ENCODE measurements at places on chromosomes 2 and 18.
A peak's percentile ranks its signal among the peaks of the same experiment; 100 is the strongest.

DNA sequence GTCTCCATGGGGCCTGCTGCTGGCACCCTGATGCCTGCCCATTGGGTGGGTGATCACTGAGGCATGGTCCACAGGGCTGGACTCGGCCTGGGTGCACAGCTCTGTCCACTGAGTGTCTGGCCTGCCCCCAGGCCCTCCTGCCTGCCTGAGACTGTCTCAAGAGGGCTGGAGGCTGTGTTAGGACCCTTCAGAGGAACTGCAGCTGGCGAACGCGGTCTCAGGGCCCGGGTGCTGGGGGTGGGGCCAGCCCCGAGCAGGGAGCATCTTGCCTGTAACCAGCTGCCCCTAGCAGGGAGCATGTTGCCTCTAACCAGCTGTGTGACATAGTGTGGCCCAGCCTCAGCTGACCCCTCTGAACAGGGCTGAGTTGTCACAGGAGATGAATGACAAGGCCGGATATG is 50.0 kb downstream of the TWIST2 start:
- DNase-seq: no peak

DNA sequence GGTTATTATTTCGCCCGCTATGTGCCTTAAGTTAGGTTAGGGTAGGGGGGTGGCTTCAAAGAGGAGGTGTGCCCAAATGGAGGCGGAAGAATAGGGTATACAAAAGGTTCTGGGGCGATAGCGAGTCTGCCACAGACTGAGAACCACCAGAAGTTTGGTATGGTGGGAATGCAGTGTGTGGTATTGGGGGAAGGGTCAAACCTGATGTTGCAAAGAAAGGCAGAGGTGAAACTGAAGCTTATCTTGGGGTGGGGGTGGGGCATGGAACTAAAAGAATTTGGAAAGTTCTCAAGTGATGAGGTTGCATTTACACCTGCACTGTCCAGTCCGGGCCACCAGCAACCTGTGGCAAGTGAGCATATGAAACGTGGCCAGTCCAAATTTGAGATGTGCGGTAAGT is 11.8 kb upstream of the CCBE1 start:
- DNase-seq: no peak

DNA sequence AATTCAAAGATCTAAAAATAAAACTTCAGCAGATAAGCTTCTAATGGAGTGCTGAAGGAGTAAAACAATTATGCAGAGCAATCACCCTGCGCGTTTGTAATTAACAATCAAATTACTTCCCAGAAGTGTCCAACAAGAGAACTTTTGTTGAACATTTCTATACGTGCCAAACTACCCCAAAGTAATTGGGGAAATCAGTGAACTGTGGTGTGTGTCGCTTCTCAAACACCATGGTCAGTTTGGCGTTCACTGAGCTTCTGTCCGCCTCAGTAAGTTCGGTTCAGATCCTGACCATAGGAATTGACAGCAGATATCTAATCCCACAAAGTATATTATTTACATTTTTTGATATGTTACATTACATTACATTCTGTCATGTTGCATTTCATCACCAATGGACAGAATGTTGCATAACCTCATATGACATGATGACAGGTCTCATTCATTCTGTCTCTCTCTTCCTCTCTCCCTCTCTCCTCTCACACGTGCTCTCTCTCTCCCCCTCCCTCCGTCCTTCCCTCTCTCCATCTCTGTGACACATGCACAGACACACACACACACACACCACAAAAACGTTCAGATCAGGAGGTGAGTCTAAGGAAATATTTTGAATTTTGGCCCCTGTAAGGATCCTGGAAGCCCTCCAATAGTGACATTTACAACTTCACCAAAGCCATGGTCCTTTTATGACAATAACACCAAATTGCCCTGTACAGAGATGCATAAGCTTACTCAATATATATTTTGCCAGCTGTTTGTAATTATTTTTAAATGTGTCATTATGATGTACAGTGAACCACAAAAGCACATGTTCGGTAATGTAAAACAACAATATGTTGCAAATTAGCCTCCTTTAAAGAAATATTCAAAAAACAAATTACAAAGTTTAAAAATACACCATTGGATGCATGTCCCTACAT is 269.2 kb downstream of the FIGN start:
- no peak for DNase-seq

GRCh38 chr18:27627927-27628326 is 442.8 kb upstream of the CHST9 start:
- DNase-seq: no peak

DNA sequence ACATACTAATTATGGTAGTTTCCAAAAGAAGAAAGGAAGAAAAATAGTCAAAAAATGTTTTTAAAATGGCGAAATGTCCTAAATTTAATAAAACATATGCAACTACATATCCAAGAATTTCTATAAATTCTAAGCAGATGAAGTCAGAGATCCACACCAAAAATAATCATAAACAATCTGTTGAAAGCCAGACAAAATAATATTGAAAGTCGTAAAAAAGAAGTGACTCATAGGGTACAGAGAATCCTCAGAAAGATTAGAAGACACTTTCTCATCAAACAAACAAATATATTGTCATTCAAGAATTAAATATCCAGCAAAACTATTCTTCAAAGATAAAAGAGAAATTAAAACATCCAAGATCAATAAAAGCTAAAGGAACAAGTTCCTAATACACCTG is 281.4 kb upstream of the ZNF804A start:
- DNase-seq: no peak

- DNase-seq: no peak
Observed at GRCh38 chr2:98823196-98824170, 92.6 kb upstream of the MGAT4A start.

DNA sequence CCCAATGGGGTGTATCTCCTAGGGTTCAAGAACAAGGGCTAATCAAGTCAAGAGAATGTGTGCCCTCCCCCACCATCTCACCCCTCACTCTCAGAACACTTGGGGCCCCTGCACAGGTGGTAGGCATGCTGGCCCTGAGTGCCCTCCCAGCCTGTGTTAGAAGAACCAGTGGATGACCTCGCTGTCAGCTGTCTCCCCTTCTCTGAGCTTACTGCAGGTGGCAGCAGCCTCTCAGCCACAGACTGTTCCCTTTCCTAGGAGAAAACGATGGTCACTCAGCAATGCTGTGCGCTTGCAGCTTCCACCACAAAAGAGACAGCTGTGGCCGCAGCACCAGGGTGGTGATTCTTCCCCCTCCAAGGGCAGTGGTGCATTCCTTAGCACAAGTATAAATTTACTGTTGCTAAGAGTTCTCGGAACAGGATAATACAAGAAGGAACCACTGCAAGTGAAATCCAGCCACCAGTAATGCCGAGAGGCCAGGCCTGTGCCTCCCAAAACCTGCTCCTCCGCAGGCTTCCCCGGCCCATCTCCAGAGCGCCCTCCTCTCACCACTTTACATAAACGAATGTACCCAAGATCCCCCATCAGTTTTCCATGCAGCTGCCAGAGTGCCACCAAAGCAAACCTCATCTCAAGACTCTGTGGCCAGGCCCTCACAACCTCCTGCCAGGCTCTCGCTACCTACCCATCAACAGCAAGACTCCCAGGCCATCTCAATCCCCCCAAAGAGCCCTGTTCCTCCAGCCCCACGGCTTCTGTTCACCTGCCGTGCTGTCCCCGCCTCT is 935 bp upstream of the RAMP1 start:
- peak; percentile 65 for DNase-seq

DNA sequence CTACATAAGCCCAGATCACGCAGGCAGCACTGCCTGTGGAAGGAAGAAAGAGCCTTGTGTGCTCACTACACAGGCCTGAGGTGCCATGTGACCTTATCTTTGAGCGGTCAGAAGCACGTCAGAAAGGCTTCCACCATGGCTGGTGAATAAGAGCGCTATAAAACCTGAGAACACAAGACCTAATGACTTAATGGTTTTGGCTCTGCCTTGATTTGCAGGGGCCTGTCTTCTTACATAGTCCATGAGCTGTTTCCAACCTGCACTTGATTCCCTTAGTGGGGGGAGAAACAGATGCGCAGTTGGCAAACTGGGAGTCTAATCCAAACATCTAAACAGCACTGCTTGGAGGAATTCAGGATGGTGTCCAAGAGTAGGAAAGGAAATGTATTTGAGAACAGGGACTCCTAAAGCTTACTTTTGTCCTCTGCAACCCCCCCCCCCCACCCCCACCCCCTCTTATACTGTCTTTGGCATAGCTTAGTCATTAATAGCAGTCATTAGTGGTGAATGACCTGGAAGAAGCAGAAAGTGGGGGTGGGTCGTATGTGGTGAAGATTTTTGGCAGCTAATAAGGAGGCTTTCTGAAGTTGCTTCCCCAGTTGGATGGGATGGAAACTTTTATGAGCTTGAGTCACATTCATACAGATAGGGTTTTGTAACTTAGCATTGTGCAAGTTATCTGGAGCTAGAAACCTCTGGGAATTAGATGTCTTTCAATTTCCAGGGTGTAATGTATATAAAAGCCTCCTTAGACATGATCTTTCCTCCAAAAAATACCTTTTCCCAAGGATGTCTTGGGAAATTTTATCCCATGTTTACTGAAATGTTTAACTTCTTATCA is 454.1 kb downstream of the MEIS1 start:
- no peak for DNase-seq

- no peak for DNase-seq
Observed at GRCh38 chr2:74957886-74958273, 563 bp upstream of the POLE4 start.

DNA sequence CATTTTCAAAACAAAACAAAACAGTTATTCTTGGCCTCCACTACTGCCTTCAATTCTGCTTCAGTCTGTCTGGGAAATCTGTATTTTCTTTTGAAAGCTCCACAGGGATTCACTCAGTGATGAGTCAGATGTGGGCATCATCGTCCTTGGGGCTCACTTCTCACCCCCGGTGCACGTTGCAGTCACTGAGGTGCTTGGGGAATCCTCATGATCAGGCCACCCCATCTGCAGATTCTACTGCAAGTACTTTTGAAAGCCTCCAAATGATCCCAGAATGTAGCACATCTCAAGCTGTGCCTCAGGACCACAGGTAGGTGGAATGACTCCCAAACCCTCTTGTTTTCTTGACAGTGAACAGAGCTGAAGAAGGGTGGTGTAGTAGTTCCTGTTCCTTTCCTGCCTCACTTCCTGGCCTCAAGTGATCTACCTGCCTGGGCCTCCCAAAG is 34.3 kb downstream of the LPIN2 start:
- no peak for DNase-seq

GRCh38 chr18:11888726-11889125 is 19.4 kb downstream of the MPPE1 start:
- no peak for DNase-seq

GRCh38 chr18:1011349-1011748 is 106.7 kb downstream of the ADCYAP1 start:
- no peak for DNase-seq

- DNase-seq: no peak
Observed at GRCh38 chr2:120748310-120748709, 12.6 kb downstream of the GLI2 start.

DNA sequence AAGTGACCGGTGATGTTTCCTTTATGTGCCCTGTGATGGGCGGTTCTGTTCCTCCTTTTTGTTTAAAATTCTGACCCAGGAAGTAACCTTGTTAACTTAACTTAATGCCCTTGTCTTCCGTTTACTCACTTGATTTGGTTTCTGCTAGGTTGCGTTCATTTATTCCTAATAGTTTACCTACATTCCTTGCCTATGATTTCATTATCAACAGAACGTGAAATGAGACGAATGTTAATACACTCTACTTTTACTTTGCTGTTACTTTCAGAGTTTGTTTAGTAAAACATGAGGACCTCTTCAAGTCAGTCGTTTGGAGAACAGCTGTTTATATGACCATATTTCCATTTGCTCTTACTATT is 638 bp downstream of the CEP192 start:
- DNase-seq: no peak

- no peak for DNase-seq
Observed at GRCh38 chr2:95313296-95314131, 16.4 kb downstream of the KCNIP3 start.

DNA sequence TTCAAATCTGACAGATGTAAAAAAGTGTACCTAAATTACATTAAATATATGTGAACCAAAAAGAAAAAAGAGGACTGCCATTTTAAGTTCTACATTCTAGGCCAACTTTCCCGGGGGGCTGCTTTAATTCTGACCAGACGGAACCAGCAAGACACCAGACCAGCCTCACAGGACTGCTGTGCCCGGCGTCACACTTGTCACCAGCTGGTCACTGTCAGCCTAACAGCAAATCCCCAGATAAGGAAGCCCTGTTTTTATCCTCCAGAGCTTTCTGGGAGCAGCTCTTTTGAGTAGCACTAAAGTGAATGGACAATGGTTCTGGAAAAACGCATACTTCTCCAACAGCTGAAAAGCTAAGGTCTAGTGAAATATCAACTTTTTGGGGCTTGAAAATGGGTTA is 35.6 kb downstream of the CYB5A start:
- DNase-seq: no peak

- no peak for DNase-seq
Observed at GRCh38 chr18:58351776-58352175, 277.1 kb downstream of the ALPK2 start.

DNA sequence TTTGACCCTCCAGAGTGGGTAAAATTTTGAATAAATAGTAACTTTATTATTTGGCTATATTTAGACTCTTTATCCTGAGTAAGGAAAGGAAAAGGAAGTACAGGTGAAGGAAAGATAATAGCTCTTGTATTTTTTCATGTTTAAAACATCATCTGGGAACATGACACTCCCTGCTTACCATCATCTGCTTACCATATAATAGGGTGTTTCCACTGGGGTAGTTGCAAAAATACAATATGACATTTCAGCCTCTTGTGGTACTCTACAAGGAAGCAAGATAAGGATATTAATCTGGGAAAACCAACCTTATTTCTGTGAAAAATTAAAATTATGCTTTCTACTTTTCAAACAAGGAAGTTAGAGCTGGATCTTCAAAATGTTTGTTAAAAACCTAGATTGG is 9.9 kb downstream of the RELCH start:
- no peak for DNase-seq

- no peak for DNase-seq
Observed at GRCh38 chr2:96946625-96947024, 39.8 kb downstream of the FAM178B start.

GRCh38 chr2:86072271-86072858 is 33.3 kb downstream of the POLR1A start:
- DNase-seq: no peak

DNA sequence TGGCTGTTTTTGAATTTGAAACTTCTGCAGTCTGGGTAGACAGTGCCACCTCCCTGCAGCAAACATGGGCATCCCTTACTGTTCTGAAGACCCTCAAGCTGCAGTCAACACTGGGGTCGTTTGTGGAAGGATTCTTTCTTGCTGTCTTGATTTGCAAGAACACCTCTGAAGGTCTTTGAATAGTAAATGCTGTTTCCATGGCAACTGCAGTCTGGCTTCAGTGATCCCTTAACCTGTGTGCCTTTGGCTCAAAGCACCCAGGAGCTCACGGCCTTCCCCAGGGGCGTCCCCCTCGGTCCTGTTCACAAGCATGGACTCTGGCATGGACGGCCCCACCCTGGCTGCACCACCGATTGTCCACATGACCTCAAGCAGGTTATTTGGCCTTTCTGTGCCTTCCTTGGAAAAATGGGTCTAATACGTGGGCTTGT is 38.3 kb downstream of the LRRFIP1 start:
- DNase-seq: no peak

DNA sequence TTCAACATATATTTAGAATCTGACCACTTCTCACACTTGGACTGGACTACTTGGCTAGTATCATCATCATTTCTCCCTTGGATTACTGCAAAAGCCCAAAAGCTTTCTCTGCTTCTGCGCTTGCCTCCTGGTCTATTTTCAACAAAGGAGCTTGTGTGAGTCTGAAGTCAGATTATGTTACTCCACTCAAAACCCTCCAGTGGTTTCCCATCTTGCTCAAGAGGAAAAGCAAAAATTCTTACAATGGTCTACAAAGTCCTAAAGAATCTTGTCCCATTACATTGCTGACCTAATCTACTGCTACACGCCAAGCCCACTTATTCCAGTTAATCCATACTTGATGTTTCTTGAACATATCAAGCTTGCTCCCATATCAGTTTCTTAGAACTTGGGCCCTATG is 9.6 kb downstream of the PREPL start:
- no peak for DNase-seq
